Urinary bladder (tissue), 4 donors: ENCODE measurements at places on chromosomes 1 and 21.

DNA sequence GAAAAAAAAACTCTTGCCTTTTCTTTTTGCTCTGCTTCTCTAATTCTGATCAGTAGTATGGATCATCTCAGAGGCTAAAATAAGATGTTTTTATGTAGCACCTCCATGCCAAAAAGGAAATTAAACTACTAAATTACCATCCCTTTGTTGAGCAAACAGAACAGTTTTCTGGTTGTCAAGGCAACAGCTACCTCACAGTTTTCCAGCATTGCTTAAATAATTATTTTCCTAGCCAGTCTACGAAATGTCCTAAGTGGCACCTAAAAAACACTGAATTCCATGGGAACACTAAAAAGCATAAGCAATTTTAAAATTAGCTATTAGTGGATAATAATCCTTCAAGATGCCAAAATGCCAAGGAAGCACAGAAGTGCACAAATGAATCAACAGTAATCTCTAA lies 61.7 kb downstream of the ARID4B start:
- peak; percentile 6 for DNase-seq

GRCh38 chr1:149986486-149987296 lies 23.8 kb downstream of the OTUD7B start:
- no peak for DNase-seq

DNA sequence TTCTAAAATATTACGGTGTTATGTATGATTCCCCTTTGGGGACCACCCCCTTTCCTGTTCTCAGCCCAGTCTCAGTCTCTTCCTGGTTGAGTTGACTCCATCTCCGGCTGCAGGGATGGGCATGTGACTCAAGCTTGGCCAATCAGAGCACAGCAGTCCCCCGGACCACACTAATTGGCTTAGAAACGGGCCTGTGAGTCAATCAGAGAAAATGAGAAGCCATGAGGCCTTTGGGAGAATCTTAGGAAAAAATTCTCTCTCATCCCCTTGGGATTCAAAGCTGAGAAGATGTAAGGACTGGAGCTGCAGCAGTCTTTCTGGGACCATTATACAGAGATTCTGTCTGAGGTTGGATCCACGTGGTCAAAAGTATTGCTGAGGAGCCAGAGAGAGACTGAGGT lies 10.7 kb upstream of the FHAD1 start:
- no peak for DNase-seq

DNA sequence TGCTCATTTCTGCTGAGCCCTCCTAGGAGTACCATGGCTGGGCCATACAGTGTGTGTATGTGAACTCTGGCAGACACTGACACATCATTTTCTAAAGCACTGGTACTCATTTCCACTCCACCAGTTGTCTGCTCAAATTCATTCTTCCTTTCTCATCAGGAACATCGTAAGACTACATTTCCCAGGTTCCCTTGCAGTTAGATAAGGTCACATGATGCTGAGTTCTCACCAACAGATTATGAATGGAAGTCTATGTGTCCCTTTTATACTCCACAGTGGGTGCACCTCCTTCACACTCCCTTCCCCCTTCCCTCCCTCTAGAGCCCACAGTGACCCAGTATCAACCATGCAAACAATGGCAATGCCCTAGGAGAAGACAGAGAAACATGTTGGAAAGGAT lies 38.3 kb upstream of the PAX7 start:
- no peak for DNase-seq

DNA sequence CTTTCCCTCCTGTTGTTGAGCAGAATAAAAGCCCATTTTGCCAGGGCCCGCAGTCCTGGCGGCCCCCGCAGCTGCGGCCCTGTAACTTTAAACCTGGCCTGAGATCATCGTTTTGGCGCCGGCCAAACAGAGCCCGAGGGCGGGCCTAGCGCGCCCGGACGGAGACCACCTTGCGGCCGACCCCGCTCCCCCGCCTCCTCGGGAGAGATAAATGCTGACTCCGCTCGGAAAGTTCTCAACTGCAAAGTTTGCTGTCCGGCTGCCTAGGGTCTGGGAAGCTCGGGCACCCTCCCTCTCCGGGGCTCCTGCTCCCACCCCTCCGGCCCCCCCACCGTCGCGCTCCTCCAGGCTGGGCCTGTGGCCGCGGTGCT lies at the start of gene PDPN:
PDPN (plus strand) TSS at position 238 of the 371 bp plus-strand sequence. CDS start 202 bp downstream, outside the sequence.
- peak; percentile 64 for DNase-seq

DNA sequence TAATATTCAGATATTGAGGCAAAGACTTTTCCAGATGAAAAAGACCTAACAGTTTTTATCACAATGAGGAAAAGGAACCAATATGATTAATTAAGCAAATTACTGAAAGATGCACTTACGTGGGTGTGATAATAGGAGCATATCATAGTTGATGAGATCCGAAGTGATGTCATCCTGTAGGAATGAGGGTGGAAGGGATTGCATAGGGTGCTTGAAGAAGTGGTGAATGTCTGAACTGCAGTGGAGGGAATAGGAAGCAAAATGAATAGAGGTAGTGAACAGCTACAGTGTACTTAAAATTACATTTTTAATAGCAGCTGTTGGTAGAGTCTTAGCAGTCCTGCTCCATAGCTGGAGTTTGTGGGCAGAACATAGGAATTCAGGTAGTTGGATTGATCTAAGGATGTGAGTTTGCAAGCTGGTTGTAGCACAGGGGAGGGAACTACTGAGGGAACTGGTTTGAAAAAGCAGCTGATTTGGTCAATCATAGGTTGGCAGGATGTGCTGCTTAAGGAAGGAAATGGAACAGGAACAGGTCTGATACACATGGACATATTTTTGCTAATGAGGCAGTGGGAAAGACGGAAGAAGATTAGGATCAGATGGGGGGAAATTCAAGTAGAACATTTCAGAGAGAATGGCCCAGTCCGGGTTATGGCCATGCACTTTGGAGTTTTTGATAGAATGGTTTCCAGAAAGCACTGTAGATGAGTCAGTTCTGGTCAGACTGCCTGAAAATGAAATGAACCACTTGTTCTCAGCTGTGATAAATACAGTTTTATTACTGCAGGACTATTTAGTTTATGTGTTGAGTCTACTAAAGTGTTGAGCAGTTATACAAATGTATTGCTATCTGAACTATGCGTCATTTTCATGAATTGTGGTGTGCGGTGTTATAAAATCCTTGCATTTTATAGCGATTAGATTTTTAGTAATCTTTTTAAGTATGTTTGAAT lies 155.8 kb downstream of the RYR2 start:
- DNase-seq: peak; percentile 39

GRCh38 chr21:46416551-46416950 lies 42.1 kb upstream of the DIP2A start:
- no peak for DNase-seq

- no peak for DNase-seq
These were observed 939.4 kb downstream of the BRINP3 start for GRCh38 chr1:189538271-189538670.

- no peak for DNase-seq
These were observed 127.8 kb upstream of the GREM2 start for GRCh38 chr1:240739754-240740153.

- peak; percentile 60 for DNase-seq
These were observed at the start of gene RAB13 for GRCh38 chr1:153985941-153986761. Gene RAB13, minus strand, starts transcription at chr1:153986339. Its CDS starts 103 bp downstream, at chr1:153986236.

GRCh38 chr1:223223091-223223995 lies 80.3 kb upstream of the TLR5 start:
- no peak for DNase-seq

GRCh38 chr21:27813750-27814149 lies 846.9 kb upstream of the ADAMTS5 start:
- no peak for DNase-seq

DNA sequence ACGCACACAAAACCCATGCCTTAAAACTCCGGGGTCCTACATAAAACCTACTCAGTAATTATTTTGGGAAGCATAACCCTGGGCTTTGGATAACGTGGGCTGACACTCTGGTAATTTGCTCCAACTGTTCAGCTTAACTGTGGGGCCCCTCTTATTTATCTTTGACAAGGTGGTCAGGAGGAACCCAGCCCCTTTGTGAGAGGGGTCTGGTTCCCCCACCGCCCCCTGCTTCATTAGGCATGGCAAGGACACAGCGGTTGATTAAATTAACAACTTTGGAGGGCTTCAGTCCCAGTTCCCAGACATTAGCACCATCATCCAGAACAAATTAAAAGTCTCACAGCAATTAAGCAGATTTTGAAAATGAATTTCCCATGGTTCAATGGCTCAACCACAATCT lies 14.7 kb downstream of the WLS start:
- DNase-seq: no peak

DNA sequence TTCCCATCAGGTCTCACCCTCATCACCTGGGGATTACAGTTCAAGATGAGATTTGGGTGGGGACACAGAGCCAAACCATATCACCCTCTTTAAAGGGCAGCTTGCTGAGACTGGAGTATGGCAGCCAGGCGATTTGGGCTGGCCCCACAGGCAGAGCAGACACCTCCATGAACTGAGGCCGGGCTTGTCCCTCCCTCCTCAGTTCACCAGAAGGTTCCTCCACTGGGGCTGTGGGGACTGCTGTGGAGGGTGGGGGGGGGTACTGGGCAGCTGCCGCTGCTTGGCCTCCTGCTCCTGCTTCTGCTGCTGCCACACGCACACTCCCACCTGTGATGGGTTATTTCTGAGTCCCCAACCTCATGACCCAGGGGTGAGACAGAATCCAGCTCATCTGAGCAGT lies 53.9 kb upstream of the PDE9A start:
- DNase-seq: no peak

DNA sequence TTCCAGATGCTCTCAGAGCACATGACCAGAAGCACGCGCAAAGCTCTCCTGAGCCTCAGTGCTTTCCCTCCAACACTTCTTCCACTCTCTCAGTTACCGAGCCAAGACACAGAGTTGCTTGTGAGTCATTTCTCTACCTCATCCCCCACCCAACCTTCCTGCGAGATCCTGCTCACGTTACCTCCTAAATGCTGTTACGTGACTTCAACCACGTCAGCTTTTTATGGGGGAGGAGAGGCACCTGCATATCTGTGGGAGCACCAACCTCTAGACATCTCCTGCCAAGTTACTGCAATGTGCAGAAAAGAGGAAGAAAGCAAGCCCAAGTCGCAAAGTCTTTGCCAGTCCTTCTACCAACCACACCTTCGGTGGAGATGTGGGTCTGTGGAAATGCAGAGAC lies 27.2 kb upstream of the ERG start:
- DNase-seq: no peak

DNA sequence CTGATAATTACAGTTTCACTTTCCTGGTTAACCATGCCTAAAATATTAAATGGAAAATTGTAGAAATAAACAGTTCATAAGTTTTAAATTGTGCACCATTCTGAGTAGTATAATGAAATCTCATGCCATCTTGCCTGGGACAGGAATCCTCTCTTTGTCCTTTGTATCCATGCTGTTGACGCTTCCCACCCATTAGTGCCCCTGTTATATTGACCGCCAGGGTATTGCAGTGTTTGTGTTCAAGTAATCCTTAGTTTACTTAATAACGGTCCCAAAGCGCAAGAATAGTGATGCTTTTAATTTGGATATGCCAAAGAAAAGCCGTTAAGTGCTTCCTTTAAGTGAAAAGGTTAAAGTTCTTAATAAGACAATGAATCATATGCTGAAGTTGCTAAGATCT lies 41.7 kb downstream of the RPRD2 start:
- no peak for DNase-seq

DNA sequence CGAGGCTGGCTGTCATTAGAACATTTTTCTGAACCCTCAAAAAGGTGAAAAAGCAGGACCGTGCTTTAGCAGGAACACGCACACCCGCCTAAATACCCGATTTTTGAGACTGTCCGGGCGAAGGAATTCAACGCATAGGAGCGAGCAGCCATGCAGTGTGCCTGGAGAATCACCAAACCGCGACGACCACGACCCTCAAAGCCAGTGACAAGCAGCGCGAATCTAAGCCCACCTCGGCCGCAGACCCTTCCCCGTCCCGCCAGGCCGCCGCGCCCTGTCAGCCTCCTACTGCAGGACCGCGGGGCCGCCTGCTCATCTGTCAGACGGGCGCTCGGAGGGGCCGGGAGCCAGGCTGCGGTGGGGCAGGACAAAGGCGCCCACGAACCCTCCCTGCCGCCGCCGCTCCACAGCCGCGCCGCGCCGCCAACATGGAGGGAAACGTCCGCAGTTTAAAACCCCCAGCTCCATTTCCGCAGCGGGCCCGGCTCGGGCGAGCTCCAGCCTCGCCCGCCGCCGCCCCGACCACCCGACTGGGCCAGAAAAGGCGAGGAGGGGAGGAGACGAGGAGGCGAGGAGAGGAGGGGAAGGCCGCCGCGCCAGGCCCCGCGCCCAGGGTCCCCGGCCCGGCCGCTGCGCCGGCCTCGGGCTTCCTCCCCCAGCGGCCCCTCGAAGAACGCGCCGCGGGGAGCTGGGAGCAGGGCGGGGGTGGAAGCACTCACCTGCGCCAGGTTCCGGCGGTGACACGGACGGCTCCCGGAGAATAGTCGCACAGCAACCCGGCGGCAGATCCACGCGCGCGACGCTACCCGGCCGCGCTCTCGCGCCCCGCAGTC lies at the start of gene LBR:
LBR (minus strand) TSS at position 804 of the 833 bp plus-strand sequence. CDS start 3,963 bp downstream, outside the sequence.
- DNase-seq: no peak

GRCh38 chr1:201217146-201217545 lies 26.5 kb downstream of the IGFN1 start:
- no peak for DNase-seq

GRCh38 chr1:200139661-200140250 lies 112.2 kb downstream of the NR5A2 start:
- DNase-seq: no peak

- no peak for DNase-seq
These were observed 95.0 kb downstream of the SUSD4 start for GRCh38 chr1:223269006-223269405.

DNA sequence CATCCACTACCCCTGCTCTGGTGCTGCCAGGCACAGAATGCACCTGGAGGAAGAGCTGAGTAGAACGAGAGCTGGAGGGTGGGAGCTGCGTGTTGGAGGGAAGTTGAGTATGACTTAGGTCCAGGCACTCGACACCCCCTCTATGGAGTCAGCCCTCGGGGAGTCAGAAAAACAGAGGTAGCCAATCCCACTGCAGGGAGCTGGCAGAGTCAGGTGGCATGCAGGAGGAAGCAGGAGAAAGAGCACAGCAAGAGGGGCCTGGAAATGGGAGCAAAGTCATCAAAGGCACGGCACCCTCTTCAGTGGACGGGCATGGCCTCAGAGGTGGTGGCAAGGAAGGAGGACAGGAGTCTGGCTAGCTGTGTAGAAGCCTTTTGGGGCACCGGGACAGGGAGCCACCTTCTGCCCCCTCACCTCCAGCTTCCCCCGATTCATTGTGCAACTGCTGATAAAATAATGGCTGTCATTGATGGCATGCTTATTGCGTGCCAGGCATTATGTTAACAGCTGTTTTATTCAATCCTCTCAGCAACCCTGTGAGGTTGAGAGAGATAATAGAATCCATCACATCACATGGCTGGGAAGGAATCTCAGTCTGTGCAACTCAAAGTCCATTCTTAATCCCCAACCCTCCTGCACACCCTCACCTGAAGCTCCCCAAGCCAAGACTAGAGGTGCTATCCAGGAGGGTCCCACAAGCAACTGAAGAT lies 42.0 kb downstream of the C1orf198 start:
- no peak for DNase-seq

- no peak for DNase-seq
These were observed 57.8 kb downstream of the WNT9A start for GRCh38 chr1:227889863-227890405.

GRCh38 chr1:58786927-58787245 lies 3.0 kb upstream of the JUN start:
- DNase-seq: no peak

GRCh38 chr1:94490556-94490955 lies 51.0 kb downstream of the F3 start:
- no peak for DNase-seq

- no peak for DNase-seq
These were observed 413.8 kb upstream of the NFIA start for GRCh38 chr1:60668585-60668984.
